ENCODE measurements at places on chromosomes 1 and 21.

DNA sequence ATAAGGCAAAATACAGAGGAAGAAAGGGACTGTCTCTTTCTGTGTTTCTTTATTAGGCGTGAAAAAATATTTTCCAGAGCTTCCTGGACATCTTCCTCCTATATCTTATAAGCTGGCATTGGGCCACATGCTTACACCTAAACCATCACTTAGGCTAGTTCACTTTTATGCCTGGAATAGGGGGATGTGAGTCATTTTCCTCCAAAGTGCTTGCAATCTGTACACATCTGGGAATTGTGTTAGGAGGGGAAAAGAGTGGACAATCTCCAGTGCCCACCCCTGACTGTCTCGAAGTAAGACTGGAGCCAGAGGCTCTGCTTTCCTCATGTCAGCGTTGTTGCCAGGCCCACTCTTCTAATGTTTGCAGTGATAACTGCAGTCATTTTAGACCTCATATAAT lies 29.9 kb downstream of the GIPC2 start:
- no peak for DNase-seq

- no peak for DNase-seq
These were observed 16.1 kb downstream of the LRP8 start for GRCh38 chr1:53311702-53312305.

GRCh38 chr21:25700741-25701140 lies 34.0 kb downstream of the ATP5PF start:
- DNase-seq = no peak

GRCh38 chr1:115373305-115373704 lies 35.3 kb upstream of the NGF start:
- no peak for DNase-seq

GRCh38 chr1:38183096-38183495 lies 136.5 kb upstream of the POU3F1 start:
- no peak for DNase-seq

- DNase-seq = peak; percentile 14
These were observed 71.0 kb upstream of the CSF3R start for GRCh38 chr1:36553591-36554322.

DNA sequence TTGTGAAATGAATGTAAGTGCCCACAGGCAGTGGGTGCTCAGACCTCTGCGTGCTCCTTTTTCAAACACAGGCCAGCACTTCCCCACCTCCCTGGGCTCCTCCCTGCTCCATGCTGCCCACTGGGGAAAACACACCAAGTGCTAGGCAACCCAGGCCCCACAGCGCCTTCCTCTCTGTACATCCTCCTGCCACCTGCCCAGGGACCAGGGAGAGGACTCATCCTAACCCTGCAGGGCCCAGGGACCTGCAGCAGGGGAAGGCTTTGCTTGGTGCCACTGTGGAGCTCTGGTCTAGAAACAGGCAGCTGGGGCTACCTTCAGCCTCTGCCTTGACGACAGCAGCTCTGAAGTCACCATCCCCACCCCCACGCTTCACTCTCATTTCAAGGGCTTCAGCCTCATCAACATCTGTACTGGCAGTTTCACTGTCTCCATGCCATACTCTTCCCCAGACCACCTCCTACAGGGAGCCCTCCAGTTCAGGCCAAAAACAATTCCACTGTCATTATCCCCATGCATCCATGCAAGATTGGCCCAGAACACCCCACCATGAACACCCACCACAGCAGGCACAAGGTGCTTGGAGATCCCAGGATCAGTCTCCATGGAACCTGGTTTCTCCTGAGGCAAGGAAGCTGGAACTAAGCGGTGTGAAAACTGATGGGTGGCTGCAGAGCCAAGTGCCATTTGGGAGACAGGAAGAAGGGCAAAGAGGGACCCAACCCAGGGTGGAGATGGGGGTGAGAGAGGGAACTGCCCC lies 1.1 kb downstream of the IGSF8 start:
- DNase-seq = no peak

DNA sequence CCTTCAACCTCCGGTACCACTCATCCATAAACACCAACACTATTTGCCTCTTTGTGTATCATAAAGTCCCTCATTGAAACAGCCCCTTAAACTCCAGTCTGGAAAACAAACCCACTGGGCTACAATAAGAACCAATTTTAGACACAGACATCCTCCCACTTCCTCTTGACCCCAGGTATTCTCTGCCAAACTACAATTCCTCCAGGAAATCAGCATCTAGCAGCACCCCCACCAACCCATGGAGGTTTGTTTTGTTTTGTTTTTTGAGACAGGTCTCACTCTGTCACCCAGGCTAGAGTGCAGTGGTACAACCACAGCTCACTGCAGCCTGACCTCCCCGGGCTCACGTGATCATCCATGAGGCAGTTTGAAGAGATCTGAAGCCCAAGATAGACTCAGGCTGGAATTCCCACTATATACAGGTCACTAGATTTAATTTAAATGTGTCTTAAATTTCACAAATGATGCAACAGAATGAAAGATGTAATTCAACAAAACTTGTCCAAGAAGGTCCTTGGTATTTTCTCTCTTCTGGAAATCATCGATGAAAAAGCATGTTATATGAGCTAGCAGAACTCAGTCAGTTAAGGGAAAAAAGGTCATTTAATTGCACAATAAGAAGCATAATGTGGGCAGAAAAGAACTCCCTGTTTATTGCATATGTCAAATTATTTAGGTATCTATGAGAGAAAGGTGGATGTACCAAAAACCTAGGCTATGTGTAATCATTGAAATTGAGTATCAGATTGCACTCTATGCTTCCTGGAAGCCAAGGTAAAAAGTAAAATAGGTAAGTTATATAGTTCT lies 30.3 kb downstream of the TCP10L start:
- no peak for DNase-seq

DNA sequence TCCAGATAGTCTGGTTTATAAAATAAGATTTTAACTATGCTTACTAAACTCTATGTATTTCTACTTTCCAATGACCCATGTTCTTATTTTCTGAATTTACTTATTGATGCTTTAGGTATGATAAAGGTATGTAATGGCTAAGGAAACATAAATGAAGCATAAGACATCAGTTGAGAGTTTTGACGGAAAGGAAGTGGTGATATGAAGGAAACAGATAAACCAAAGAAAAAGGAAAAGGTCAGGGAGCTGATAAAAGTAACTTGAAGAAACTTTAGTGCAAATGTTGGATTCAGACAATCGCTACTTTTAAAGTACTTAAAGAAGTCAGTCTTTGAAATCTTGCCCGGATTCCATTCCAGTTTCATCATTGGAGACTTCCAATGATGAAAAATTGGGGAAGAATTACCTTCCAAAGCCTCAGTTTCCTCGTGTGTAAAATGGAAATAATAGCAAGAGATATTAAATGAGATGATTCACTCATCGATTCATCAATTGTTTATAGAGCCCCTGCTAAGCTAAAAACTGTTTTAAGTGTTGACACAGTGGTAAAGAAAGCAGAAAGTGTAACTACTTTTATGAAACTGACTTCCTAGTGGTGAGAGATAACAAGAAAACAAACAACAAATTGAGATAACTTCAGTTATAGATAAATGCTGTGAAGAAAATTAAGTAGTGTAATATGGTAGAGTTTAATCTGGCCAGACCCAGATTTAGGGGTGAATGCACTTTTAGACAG lies 10.6 kb downstream of the PTPRC start:
- DNase-seq = no peak

- no peak for DNase-seq
These were observed 54.2 kb downstream of the DNTTIP2 start for GRCh38 chr1:93824834-93825233.

GRCh38 chr1:48031676-48032075 lies 34.5 kb upstream of the TRABD2B start:
- no peak for DNase-seq

DNA sequence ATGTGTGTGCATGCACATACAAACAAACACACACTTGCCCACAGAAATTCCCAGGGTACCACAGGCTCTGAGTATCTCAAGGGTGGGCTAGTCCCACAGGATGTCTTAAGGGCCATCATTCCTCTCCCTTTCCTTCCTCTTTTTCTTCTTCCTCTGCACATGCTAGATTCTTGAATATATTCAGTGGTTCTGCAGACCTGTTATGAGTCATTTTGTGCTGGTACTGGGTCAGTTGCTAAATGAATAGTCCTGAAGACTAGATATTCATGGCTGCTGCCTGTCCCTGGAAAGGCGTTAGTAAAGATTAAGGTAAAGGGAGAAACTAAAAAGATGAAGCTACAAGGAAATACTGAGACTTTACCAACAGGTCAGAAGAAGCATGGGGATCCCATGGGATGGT lies 256.7 kb upstream of the KIAA0040 start:
- DNase-seq = no peak

DNA sequence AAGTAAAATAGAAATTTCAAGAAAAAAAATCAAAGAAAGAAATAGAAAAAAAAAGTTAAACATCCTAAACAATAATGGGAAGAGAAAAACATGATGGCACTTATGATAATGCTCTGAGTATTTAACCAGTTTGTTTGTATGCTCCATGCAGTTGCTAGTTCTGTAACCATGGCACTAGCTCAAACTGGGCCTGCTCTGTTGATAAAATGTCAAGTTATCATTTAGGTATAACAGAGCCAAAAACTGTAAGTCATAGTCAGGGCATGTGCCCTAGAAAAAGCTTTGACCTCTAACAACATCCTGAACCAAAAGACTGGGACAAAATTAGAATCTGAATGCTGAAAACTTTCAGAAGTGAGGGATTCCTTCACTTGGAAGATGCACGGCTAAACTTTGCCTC lies 148.9 kb downstream of the KCNT2 start:
- no peak for DNase-seq

- DNase-seq = no peak
These were observed 450.4 kb downstream of the MATN1 start for GRCh38 chr1:30273021-30273325.

GRCh38 chr1:241834733-241835377 lies 13.1 kb upstream of the EXO1 start:
- no peak for DNase-seq

- no peak for DNase-seq
These were observed 46.8 kb downstream of the XCL1 start for GRCh38 chr1:168623003-168623828.

GRCh38 chr1:9039761-9040658 lies 13.8 kb upstream of the SLC2A7 start:
- DNase-seq = no peak

- no peak for DNase-seq
These were observed 29.8 kb upstream of the NLRP3 start for GRCh38 chr1:247386217-247386616.

- no peak for DNase-seq
These were observed 11.3 kb downstream of the LDLRAD2 start for GRCh38 chr1:21823206-21823979.

Data from NCI-H748 treated with DMSO at 0.1 percent for 48 hours (cell line).